H7 (cell line): ENCODE measurements at places on chromosomes 12 and 14. TPM values are rescaled to one million over a fixed set of nuclear protein-coding genes. Genes with fewer than 3 reads are reported as not detected.
A peak's percentile ranks its signal among the peaks of the same experiment; 100 is the strongest.

Gene AICDA
- total RNA-seq: not detected in 2 replicates

Gene CCDC177
- 0.04 and 0.17 TPM in 2 replicates for total RNA-seq

Gene MYH6
- 0.03 TPM in 1 of 2 replicates, not detected in the other for total RNA-seq

Gene GUCY2C
- total RNA-seq: 1.1 and 2.5 TPM in 2 replicates

Gene NPFF
- not detected in 2 replicates for total RNA-seq

Gene ADCY6
- total RNA-seq: 7.0 and 7.1 TPM in 2 replicates

GRCh38 chr12:6724409-6724797 is 557 bp downstream of the COPS7A start:
- no peak for DNase-seq

DNA sequence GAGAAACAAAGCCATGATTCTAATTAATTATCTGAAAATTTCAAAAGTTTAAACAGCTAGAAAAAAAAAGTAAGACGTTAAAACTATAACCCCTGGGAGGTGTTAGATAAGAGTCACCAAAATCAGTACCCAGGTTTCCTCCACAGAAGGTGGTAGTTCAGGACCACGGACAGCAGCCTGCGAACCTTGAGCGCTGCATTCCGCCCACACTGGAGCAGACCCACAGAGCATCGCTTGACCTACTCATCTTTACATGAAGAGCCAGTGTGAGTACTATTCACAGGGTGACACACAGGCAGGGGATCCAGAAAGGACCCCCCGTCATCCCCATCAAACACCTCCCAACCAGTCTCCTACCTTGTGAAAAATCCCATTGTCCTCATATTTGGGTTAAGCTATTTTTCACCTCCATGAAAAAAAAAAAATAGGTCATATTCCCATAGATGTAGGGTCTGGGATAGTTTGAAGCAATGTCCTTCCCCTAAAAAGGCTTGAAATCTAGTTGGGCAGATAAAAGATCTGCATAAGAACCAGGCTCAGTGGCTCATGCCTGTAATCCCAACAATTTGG is 8.8 kb upstream of the CHGA start:
- peak; percentile 87 for DNase-seq

DNA sequence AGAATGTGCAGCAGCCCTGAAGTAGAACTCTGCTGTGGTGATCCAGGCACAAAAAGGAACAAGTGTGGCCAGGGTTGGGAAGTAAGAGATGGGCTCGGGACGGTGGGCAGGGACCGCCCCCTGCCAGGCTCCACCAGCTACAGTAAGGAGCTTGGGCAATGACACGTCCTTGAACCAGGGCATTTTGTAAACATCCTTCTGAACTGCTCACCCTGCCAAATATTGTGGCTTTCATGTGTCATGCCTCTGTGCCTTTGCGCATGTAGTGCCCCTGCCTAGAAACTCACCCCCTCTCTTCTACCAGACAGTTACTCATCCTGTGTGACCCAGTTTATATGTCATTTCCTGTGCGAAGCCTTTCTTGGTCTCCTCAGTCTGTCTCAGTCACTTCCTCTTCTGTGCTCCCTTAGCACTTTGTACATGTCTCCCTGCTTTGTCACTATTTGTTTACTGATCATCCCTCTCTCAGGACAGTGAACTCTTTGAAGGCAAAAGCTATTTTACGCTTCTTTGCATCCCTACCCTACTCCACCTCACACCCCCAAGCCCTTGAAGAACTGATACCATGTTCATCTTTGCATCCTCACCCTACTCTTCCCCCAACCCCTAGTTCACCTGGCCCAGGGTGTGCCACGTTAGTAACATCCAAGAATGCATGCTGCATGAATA is 108.9 kb upstream of the PLEKHG7 start:
- DNase-seq: no peak

GRCh38 chr12:104485651-104486362 is 29.1 kb downstream of the CHST11 start:
- no peak for DNase-seq

- no peak for DNase-seq
Observed at GRCh38 chr12:53465679-53466078, 13.8 kb downstream of the PCBP2 start.

- no peak for DNase-seq
Observed at GRCh38 chr12:96233168-96233567, 39.0 kb downstream of the ELK3 start.

GRCh38 chr12:80707126-80707829 is at the start of gene MYF6:
TSS of gene MYF6 (plus strand) at chr12:80707634. CDS start at chr12:80707720, 86 bp downstream.
- no peak for DNase-seq

DNA sequence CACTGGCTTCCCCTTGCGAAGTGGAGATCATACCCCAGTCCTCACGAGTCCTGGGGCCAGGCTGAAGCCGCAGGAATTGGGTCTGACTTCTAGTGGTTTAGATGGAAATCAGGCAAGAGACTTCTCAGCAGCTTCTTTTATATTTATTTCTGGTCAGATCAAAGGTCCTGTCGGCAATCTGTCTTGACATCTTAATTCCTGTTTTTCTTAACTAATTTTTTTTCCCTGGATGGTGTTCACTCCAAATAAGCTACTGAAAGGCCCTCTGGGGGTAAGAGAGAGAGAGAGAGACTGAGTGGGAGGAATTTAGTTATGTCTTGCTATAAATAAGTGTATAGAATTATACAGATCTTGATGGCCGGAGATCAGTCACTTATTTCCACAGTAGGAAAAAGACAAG is 698.7 kb upstream of the TBX3 start:
- no peak for DNase-seq

- DNase-seq: no peak
Observed at GRCh38 chr12:82964446-82964845, 277.7 kb downstream of the TMTC2 start.
